ENCODE measurements at places on chromosomes 3 and 15.

DNA sequence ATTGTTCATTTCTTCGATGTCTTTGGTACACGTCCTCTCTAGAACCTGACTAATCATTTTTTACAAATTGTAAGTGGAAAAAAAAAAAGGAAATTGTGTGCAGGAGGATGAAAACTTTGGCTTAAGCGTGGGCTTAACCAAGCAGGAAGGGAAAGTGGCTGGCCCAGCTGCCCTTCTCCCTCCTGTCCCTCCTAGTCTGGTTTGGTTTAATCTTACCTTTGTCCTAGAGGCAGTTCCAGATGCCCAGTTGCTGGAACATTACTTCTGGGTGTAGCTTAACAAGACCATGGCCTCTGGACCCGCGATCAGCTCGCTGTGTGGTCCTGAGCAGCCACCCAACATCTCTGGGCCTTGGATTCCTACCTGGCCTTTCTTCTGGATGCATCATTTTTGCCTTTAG lies 15.4 kb downstream of the PAQR5 start:
- DNase-seq: no peak

DNA sequence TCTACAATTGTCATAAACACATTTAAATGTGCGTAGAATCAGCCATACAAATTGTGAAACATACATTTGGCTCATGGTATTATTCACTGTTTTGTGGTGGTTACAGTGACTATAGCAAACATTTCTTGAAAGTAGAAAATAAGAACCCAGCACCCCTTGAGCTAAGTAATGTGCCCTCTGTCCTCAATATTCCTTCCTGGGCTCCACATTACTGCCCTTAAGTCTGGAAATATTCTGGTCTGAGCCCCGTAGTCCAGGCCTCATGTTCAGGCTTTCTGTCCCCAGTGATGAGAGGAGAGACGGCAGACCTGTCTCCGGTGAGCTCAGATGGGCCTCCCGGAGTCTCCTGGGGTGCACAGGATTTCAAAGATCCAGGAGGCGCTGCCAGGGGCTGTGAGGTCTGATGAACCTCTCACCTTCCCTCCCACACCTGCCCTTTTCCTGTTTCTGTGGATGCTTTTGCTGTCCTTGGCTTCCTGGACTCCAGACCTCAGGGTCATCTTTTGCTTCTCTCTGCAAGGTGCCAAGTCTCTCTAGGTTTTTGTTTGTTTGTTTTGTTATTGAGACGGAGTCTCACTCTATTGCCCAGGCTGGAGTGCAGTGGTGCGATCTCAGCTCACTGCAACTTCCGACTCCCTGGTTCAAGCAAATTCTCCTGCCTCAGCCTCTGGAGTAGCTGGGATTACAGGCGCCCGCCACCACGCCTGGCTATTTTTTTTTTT lies 8.8 kb upstream of the MUC20 start:
- DNase-seq: no peak

- DNase-seq: no peak
Measured at GRCh38 chr3:195087328-195087727, 183.6 kb downstream of the XXYLT1 start.

- DNase-seq: no peak
Measured at GRCh38 chr3:190064112-190064511, 56.6 kb downstream of the P3H2 start.

GRCh38 chr3:30751610-30752299 lies 142.7 kb downstream of the GADL1 start:
- no peak for DNase-seq

DNA sequence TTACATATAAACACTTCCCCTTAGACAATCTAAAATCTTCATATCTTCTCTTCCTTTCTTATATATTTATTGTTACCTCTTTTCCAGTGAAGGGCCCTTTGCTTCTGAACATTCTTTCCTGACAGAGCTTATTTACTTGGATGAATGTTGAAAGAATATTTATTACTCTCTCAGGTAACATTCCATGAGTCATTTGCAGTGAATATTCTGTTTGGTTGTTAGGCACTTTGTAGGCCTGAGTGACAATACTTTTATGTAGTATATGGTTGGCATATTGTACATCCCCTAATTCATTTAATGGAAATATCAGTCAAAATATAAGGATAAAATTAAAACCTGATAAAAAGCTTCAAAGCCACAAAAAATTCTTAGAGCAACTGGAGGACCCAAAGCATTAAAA lies 260.9 kb upstream of the KCNMB2 start:
- DNase-seq: no peak

DNA sequence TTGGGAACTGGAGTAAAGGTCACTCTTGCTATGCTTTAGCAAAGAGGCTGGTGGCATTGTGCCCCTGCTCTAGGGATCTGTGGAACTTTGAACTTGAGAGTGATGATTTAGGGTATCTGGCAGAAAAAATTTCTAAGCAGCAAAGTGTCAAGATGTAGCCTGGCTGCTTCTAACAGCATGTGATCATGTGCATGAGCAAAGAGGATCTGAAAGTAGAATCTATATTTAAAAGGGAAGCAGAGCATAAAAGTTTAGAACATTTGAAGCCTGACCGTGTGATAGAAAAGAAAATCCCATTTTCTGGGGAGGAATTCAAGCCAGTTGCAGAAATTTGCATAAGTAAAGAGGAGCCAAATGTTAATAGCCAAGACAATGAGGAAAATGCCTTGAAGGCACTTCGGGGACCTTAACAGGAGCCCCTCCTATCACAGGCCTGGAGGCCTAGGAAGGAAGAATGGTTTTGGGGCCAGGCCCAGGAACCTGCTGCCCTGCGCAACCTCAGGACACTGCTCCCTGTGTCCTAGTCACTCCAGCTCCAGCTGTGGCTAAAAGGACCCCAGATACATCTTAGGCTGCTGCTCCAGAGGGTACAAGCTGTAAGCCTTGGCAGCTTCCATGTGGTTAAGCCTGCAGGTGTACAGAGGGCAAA lies 212.2 kb upstream of the LINGO1 start:
- DNase-seq: no peak

- no peak for DNase-seq
Measured at GRCh38 chr15:29924750-29925149, 102.5 kb upstream of the TJP1 start.

GRCh38 chr3:64238971-64239667 lies 13.9 kb upstream of the PRICKLE2 start:
- no peak for DNase-seq

DNA sequence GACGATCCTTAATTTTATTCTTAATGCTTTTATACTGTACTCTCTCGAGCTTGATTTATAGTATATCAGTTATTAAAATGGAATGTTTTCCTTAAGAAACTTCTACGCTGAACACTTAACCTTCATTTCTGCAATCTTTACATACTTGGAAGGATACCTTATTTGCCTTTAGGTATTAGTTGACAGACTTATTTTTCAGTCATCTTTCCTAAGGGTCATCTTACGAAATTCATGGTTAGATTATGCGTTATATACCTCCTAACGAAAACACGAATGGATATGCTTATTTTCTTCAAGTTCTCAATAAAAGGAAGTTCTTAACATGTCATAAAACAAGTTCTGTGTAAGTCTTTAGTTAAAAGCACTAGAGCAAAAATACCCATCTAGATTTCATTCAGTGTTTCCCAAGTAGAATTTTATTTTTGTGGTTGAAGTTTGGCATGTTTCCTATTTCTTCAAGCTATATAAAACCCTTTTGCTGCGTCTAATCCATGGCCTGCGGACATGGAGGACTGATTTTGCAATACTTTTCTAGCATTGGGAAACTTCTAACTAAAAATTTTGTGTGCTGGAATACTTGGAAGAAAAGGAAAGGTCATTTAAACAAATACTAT lies 231.3 kb downstream of the TP63 start:
- DNase-seq: no peak

DNA sequence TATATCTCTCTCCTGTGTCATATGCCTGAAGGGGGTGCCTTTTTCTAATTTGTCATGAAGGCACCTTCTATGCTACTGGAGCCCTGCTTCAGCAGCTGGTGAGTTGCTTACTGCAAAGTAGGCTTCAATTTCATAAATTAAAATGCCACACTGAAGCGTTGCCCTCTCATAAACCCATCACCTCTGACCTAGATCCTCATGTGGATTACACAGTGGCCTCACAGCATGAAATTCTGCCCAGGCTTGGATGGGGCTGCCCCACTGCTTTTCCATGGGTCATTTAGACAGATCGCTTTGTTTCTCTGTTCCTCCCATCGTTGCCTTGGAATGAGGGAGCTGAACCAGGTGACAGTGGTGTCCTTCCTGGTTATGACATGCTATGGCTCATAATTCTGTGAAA lies 131.2 kb downstream of the RPL22L1 start:
- no peak for DNase-seq

DNA sequence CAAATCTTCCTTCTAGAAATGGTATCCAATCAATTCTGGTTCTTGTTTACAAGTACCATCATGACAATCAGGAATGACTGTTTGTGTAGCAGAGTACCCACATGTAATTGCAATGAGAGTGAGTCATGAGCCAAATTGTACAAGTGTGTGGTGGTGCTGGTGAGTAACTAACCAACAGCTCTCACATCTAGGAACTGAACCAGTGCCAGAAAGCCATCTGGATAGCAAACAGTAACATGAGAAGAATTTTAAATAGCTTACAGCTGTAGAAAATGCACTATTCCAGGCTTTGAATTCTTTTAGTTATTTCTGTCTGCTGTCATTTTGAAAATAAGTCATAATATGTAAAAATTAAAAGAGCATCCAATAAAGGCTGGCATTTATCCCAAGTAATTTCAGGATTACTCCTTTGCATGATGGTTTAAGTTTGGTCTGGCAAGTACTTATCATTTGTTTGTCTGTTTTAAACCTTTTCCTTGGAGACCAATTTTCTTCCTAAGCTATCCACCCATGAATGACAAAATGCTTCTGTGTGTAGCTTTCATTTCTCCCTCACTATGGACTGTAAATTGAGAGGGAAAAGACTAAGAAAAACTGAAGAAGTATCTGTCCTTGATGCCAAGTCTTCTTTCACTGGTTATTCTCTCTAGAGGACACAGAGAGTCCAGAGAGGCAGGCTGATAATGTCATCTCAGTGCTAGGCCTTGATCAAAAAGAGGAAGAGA lies 60.0 kb downstream of the PIK3CB start:
- peak; percentile 81 for DNase-seq

Data from NCI-H146 (cell line).